ENCODE measurements at places on chromosomes 13 and 19.

GRCh38 chr13:36096461-36097416 lies 34.4 kb downstream of the DCLK1 start:
- no peak for DNase-seq

- no peak for DNase-seq
Measured at GRCh38 chr13:29937841-29938240, 87.4 kb upstream of the UBL3 start.

GRCh38 chr13:39682310-39682709 lies 26.8 kb downstream of the COG6 start:
- no peak for DNase-seq

DNA sequence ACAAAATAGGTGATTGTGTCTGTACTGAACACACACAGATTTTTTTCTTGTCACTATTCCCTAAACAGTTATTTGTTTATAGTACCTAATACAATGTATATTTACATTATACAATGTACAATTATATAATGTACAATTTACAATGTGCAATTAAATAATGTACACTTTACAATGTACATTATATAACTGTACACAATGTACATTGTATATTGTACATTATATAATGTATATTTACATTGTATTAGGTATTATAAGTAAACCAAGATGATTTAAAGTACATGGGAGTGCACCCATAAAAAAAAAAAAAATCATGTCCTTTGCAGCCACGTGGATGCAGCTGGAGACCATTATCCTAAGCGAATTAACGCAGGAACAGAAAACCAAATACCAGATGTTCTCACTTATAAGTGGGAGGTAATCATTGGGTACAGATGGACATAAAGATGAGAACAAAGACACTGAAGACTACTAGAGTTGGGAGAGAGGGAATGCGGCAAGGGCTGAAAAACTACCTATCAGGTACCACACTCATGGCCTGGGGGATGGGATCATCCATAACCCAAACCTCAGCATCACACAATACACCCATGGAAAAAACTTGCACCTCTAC lies 68.1 kb downstream of the ABCC4 start:
- no peak for DNase-seq

- no peak for DNase-seq
Measured at GRCh38 chr13:91825516-91825915, 427.1 kb downstream of the GPC5 start.

GRCh38 chr19:33366127-33366526 lies 7.4 kb upstream of the CEBPG start:
- DNase-seq: no peak

DNA sequence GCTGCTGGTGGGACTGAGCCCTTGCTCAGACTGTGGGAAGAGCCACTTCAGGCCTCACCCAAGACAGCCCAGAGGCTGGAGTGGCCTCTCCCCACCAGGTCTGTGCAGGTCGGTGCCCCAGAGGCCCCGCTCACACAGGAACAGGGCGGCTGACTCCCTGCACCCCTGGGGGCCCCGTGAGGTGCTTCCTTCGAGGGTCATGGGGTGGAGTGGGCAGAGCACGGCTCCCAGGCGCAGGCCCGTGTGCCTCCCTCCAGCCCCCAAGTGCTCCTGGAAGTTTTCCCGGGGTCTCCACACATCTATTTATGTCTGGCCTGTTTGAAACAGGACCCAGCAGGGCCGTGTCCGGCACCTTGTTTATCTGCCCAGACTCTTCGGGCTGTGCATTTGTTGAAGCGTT lies 9.5 kb upstream of the TMEM255B start:
- no peak for DNase-seq

GRCh38 chr19:4580021-4580901 lies 20.8 kb upstream of the SEMA6B start:
- no peak for DNase-seq

DNA sequence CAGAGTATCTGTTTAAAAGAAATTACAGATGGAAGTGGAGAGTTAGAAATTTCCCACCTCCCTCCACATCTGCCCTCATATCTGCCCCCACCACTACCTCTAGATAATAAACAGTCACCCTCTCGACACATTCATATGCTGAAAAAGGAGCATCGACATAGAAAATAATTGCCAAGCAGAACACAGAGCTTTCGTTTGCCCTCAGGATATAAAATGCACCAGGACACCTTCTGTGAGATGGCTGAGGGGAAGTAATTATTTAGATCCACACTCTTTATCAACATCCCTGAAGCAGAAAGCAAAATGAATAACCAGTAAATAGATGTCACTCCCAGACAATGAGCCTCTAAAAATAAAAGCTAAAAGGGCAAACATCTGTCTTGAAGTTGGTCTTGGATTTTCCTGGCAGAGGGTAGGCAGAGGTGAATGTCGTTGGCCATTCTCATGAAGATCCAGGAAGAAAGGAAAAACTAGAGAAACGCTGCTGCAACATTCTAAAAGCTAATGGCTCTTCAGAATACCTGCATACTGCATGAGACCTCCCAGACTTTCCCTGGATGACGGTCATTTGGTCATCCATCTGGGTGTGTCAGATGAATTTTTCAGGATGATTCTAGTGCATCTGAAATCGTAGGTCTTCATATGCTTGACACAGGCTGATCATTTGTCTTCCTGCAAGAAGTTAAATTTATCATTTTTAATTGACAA lies 527.5 kb downstream of the RFC3 start:
- DNase-seq: no peak

DNA sequence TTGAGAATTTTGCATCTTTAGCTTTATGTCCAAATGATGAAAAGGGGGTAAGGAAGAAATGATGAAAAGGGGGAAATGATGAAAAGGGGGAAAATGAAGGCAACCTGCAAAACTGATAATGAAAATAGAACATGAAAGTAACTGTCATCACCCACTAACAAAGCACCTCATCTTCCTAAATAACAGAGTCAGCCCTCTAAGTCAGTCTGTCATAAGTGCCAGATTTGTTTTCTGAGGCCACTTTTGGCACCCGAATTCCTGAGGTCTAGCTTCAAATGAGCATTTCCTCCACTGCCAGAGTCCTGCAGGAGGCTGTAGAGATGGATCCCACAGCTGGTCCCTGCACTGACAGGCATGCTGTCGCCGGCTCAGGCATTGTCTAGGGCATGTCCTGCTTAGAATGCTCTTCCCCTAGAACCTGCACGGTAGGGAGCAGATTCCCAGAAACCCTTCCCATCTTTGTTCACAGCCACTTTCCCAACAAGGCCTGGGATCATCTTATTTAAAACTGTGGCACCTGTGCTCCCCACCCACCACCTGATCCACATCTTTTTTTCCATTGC lies 25.3 kb downstream of the RAP2A start:
- no peak for DNase-seq

DNA sequence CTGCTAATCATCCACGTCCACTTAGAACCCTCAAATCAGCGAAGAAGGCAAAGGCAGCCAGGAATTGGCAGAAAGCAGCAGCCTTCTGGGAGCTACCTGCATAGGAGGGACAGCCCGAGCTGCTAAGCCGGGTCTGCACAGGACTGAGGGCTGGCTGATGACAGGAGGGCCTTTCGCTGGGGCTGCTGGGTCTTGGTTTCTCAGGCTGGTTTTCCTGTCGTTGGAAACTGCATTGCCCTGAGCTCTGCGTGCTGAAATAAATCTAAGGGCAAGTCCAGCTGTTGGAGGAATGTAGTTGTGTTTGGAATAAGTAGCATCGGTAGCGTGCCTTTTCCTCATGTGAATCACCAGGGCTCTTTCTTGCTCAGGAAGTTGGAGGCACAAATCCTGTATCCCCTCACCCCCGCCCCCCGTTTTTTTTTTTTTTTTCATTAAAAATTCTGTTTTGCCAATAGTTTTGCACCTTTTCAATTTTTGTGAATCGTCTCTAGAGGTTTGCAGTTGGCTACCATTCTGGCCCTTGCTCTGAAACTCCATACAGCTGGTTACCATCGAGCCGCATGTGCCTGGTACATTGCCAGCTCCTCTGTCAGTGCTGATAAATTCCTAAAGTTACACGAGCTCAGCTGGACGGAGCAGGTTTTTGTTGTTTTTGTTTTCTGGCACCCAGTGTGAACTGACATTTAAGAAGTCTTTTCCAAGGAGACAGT lies 193.9 kb upstream of the RNF113B start:
- no peak for DNase-seq

- no peak for DNase-seq
Measured at GRCh38 chr13:42153199-42154113, 105.0 kb downstream of the DGKH start.

GRCh38 chr13:73948848-73949529 lies 185.2 kb downstream of the KLF12 start:
- DNase-seq: no peak

GRCh38 chr19:42092350-42092749 lies 16.4 kb downstream of the ZNF574 start:
- no peak for DNase-seq

GRCh38 chr13:52862358-52863206 lies 14.1 kb upstream of the PCDH8 start:
- DNase-seq: no peak

GRCh38 chr13:57638186-57638890 lies 6.8 kb downstream of the PCDH17 start:
- DNase-seq: no peak

DNA sequence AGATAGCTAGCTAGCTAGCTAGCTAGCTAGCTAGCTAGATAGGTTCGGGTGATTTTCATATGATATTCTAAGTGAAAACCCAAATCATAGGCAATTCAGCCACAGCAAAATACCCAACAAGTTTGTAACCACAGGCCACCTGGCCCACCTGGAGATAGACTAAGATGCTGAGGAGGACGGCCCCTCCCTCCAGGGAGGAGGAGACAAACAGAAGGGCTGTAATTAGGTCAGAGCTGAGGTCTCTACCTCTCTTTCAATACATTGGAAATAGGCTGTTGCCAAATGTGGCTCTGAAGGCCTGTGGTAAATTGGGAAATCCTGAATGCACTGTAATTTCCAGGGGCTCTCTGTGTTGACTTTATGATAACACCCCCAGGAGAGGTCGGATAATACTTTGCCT lies 382.2 kb downstream of the FGF9 start:
- DNase-seq: no peak

GRCh38 chr13:99657848-99658260 lies 156.6 kb downstream of the TM9SF2 start:
- DNase-seq: no peak

DNA sequence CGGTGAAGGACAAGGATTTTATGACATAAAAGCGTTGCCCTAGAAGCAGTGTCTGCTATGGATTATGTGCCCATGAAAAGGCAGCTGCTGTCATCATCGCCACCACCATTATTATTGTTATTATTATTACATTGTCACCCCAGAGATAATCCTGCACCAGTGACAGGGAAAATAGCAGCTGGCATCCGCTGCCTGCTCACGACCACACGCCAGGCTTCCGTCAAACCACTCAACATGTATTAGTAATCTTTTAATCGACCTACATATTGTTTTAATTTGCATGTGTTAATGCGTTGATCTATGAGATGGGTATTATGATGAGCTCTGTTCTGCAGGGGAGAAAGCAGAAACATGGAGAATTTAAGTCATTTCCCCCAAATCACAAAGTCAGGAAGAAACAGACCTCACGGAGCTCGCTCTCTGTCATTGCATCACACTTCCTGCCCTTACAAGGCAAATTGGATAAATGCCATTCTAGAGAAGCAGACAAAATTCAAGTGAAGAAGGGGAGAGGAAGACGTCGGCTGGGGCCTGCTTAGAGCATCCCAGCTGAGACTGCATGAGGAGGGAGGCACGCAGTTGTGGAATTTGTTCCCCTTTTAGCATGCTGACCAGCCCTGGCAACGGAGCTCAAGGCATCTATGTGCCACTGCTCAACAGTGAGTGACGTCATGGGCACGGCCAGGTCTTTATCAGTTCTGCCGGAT lies at the start of gene FFAR3:
TSS of gene FFAR3 (plus strand) at position 594 of the 707 bp plus-strand sequence. CDS start 431 bp downstream, outside the sequence.
- no peak for DNase-seq

GRCh38 chr19:33806434-33806881 lies 9.8 kb downstream of the KCTD15 start:
- DNase-seq: no peak

DNA sequence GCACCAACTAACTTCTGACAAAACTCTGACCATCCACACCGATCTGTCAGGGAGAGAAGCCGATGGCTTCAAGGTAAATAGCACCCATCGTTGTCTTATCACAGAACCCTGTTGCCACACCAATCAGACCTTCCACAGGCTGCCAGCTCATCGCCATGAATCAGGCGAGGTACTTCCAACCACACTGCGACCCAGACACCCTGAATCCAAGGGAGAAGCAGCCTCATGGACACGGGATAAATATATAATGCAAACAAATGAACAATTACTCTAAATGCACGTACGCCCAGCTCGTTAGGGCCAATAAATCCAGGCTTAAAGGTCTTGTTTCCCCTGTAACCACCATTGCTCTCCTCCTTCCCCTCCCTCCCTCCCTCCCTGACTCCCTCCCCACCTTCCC lies 20.8 kb downstream of the RANBP3 start:
- DNase-seq: no peak

GRCh38 chr13:105956921-105957320 lies 578.5 kb downstream of the EFNB2 start:
- DNase-seq: no peak

DNA sequence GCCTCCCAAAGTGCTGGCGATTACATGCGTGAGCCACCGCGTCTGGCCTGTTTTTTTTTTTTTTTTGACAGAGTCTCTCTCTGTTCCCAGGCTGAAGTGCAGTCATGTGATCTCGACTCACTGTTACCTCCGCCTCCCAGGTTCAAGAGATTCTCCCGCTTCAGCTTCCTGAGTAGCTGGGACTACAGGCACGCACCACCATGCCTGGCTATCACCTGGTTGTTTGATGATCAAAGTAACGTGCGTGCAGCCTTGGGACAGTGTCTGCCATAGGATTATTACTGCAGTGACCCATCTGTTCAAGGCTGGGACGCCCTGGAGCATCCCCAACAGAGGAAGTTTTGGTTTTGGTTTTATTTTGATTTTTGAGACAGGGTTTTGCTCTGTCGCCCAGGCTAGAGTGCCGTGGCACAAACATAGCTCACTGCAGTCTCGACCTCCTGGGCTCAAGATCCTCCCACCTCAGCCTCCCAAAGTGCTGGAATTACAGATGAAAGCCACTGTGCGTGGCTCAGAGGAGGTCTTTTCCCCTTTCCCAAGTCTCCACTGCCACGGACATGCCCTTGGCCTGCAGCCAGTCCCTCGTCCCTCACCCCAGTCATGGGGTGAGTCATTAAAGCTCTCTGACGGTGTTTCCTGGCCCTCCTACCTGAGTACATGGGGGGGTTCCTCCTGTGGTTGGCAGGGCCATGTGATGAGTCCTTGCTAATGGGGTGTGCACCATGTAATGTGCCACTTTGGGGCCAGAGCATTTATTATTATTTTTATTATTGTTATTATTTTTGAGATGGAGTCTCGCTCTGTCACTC lies 65.6 kb downstream of the IER2 start:
- no peak for DNase-seq

DNA sequence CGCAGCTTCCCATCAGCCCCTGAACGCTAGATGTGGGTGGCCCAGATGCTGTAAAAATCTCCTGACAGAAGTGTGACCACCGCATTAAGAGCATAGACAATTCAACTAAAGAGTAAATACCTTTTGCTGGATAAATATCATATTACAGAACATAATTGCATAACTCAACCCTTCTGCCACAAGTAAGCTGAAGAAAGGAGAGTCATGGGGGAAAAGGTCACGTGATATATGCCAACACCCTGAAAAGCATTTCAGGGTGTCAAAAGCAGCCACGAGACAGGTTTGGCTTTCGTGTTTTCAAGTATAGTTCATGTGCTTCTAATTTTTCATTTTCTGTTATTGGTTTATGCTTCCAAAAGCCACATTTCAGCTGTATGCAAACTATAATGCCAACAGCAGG lies 71.3 kb downstream of the LHFPL6 start:
- no peak for DNase-seq
